ENCODE measurements at places on chromosomes 4 and X.

- DNase-seq: peak; percentile 10
These were observed 279.8 kb downstream of the UNC5C start for GRCh38 chr4:95268819-95269565.

- no peak for DNase-seq
These were observed 24.3 kb downstream of the TRPC5 start for GRCh38 chrX:112058255-112058654.

- DNase-seq: peak; percentile 50
These were observed at the start of gene ARMCX2 for GRCh38 chrX:101659601-101660063. Gene ARMCX2 (minus strand): TSS chrX:101659850. CDS start chrX:101657588, 2,262 bp downstream.

DNA sequence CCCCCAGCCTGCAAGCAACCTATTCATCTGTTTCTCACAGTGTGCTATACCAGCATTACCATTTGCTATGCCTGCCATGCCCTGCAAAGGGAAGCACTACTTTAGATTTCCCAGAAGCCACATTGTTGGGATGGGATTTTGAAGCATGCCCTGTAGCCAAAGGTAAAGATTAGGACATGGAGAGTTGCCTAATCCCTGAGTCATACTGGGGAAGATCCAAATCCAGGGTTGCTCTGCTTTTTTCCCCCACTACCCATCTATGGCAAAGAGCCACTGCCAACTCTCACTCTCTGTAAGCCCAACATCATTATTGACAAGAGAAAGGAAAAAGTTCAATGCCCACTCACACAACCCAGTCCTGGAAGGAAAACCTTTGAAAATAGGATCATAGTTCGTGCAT is 36.7 kb upstream of the TMEM164 start:
- peak; percentile 53 for DNase-seq

DNA sequence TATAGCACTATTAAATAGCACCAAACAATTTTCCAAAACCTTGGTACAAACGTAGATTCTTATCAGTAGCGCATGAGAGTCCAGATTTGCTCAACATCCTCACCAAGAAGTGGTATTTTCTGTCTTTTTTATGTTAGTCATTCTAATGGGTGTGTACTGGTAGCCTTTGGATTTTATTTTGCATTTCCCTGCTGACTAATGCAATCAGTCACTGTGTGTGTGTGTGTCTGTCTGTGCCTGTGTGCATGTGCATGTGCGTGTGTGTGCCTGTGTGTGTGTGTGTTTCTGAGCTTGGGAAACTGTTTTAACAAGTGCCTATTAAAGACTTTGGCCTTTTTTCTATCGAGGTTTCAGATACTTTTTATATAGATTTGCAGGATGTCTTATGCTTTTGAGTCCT is 82.2 kb upstream of the MAGEA10 start:
- DNase-seq: peak; percentile 68

DNA sequence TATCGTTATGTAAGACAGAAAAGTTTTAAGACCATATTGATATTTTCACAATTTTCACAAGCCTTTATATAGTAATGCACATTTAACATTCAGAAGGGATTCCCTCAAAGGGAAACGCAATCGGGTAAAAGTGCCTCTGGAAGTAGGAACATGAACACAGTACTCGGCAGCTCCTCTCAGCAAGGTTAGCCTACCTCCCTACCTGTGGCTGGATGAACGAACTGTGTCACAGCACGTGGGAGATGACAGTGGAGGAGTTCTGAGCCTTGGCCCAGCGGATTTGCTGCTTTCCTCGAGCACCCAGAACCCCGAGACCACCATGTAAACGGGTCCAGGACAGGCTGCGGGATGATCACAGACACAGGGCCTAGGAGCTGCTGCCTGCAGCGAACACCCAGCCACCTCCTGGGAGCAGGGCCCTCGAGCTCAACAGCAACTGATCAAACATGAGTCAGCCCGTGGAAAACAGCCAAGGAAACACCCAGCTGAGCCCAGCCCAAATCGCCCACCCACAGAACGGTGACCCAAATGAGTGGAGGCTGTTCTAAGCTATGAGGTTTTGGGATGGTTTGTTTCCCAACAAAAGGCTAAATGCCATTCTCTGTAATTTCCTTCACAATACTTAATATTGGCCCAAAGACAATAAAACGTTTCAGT is 30.4 kb downstream of the FAT1 start:
- DNase-seq: peak; percentile 93

GRCh38 chr4:7189066-7189465 is 3.3 kb upstream of the SORCS2 start:
- no peak for DNase-seq
